ENCODE measurements at places on chromosomes 2 and 18.

DNA sequence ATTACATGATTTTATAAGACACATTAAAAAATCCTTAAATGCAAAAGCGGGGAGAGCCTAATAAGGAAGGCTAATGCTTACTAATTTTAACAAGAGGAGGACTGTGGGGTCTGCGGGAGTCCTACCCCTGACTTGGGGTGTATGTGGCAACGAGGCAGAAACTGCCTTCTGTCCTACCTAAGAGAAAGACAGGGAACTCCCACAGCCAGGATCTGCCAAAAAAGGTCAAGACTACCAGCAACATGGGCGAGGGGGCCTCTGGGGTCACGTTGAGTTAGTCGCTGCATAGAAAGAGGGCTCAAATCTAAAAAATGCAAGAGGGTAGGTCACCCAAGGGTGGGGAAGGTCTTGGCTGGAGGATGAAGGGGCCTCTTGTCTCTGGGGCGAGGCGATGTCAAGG, 529 bp upstream of the AMER3 start:
- no peak for DNase-seq

- DNase-seq, result no peak
Measured at GRCh38 chr2:233068762-233069418, 8.7 kb downstream of the INPP5D start.

DNA sequence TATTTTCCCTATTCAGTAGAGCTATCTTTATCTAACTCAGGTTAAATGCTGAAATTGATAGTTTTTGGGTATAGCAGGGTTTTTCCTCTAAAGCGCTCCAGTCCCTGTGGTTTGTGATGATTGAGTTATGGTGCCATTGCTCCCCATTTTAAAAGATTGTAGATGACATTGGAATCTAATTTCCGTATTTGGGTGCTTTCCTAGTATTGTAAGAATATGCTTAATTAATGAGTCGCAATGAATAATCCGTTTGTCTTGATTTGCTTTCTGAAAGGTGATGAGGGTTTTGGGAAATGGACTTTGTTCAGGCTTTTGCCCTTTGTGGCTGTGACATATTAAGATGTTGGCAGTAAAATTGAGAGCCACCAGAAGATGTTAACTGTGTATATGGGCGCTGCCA, 3.9 kb downstream of the RPS7 start:
- DNase-seq, result peak; percentile 0

GRCh38 chr2:162475661-162476060, 131.7 kb downstream of the GCA start:
- DNase-seq, result no peak

DNA sequence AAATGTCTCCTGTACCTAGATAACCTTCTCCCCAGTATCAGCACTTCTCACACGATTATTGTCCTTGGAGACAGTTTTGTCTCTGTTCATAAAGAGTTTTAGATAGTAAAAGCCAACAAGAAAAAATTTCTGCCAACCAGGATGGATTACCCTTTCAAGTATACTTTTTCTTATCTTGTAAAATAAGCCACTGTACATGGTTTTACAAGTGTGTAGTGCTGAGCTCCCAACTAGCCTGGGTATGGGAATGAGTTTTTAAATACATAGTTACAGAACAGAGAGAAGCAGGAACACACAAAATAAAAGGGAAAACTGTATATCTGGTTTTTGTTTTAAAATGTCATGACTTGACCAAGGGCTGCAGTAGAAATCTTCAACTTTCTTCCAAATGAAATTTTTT, 76.7 kb downstream of the C18orf54 start:
- no peak for DNase-seq

GRCh38 chr2:181847702-181848101, 43.8 kb upstream of the ITPRID2 start:
- DNase-seq, result no peak

DNA sequence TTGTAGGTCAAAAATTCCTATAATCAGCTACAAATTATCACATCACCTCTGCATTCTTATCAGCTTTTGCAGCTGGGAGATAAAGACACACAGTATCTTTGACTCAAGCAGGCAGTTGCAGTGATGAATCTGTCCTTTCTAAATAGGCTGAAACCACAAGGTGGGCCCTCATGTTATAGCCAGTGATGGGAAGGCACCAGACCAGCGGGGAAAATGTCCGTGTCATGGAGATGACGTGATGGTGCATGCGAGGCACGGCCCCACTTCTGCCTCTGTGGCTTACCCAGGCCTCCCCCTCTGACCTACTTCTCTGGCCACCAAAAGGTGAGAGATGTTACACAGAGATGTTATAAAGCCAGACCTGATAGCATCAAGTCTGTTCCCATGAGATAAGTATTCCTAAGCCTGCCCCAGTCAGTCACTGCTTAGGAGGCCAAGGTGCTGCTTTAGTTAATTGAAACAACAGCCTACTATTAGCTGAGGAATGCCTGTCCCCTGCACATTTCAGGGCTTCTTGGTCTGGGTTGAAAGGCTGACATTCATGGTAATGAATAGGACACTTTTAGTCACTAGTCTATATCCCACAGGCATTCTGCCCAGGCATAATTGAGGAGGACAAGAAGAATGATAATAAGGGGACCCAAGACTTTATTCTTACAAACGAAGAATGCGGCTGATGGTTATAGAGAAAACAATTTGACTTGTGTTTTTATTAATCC, 327.9 kb downstream of the LPIN1 start:
- DNase-seq, result no peak

GRCh38 chr18:49249521-49249920, 210.9 kb downstream of the DYM start:
- DNase-seq, result no peak

- DNase-seq, result no peak
Measured at GRCh38 chr2:139790807-139791752, 1010.9 kb upstream of the NXPH2 start.

DNA sequence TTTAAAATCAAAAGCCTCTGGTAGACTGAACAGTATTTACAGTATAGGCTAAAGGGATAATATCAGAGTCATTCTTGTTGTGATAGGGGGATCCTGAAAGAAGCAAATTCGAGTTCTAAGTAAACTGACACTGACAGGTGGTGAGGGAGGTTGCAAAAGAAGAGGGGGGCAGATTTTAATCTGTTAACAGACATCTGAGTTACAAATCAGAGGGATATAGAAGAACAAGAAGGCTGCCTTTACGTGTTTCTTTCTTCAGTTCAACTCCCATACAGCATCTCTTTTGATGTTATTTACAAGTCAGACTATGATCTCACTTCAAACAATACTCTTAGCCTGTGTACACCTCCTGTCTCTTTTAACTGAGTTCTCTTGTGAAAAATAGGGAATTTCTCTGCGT, 16.3 kb upstream of the ITGA4 start:
- DNase-seq, result no peak

- DNase-seq, result no peak
Measured at GRCh38 chr2:44679584-44679983, 261.9 kb upstream of the SIX3 start.

- no peak for DNase-seq
Measured at GRCh38 chr2:145038041-145038525, 518.2 kb upstream of the ZEB2 start.

- DNase-seq, result peak; percentile 36
Measured at GRCh38 chr2:136359121-136359965, 241.4 kb upstream of the CXCR4 start.

GRCh38 chr2:96205888-96206287, 2.7 kb downstream of the STARD7 start:
- DNase-seq, result no peak

DNA sequence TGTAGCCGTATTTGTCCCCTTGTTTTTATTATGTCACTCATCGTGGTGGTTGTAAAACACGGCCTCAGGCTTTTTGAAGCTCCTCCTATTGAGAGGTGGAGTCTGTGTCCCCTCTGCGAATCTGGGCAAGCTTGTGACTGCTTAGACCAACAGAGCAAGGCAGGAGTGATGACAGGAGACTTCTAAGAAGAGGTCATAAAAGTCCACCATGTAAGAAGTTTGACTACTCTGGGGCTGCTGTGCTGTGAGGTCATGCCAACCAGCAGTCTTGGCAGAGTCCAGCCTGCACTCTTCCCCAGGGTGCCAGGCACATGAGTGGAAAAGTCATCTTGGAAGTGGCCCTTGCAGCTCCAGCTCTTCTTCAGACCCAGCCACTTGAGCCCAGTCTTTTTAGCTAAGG, 83.8 kb upstream of the SPTBN1 start:
- no peak for DNase-seq

GRCh38 chr2:144738749-144739148, 218.8 kb upstream of the ZEB2 start:
- DNase-seq, result no peak

- DNase-seq, result no peak
Measured at GRCh38 chr2:74439803-74440377, 1.8 kb downstream of the RTKN start.

- no peak for DNase-seq
Measured at GRCh38 chr2:208820014-208820688, 413.6 kb downstream of the PTH2R start.
